CD4-positive, alpha-beta T cell treated with Interferon gamma for 1 hour (primary cell): ENCODE measurements at places on chromosomes 7 and 10.

- no peak for DNase-seq
Observed at GRCh38 chr10:16986082-16986405, 143.6 kb downstream of the CUBN start.

- no peak for DNase-seq
Observed at GRCh38 chr7:100154651-100155491, 3.7 kb downstream of the TRAPPC14 start.

DNA sequence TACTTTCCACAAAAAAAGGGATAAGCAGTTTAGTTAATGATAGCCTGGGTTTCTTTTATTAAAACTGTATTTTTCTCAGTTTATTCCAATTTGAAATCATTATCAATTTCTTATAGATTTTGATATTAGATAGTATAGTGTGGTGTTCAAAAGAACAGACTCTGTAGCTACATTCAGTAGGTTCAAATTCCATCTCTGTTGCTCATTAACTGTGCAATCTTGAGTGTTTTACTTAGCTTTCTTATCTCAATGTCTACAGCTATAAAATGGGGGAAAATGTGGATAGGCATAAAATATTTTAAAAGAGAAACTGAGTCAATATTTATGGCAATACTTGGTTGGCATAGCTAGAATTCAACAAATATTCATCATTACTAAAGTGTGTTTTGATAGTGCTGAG lies 86.9 kb upstream of the SEMA3A start:
- DNase-seq = no peak

DNA sequence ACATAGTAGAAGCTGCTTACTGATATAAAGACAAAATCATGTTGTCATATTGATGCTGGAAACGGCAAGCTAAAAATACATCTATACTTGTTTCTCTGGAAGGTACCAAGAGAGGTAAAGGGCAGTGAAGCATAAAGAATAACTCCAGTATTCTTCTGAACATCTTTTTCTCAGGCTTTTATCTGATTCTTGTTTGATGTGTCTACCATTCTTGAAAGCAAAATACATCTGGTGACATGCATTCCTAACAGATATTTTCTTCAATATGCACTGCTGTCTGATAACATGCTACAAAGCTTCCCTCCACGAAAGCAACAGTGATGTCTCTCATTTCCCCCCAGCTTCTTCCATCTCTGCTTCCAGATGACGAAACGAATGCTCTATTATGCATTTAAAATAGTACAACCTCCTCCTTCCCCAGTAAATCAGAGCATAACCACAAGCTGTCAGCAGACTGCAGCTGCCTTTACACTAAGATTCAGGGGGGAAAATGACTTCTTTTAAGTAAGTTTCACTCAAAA lies 100.8 kb downstream of the ARHGAP21 start:
- no peak for DNase-seq

DNA sequence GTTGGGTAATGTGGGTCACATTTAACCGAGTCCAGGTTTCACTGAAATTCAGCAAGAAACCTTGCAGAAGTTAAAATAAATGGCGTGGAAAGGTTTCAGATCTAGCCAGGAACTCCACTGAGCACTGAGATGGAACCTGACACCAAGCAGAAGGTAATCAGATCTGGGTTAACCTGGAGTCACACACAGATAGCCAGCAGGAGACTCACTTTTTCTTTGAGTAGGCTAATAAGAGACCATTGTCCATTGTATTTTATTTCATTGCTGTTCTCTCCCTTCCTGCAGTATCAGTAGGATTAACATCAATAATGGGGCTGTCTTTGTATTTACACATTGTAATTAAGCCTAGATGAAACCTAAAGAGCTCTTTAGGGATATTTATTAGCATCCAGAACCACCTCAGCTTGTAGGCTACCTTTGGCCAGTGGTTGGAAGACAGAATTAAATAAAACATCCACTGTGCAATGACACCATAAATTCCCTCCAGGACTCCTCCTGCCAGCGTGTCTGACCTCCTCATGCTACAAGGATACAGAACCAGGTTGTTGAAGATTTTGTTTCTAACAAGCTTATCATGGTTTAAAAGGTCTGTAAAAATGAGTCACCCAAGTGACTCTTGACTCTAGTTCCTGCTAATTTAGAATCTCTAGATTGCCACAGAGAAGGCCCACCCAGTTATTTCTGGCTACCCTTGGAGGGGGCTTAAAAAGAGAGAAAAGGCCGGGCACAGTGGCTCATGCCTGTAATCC lies 151.1 kb downstream of the SORCS1 start:
- no peak for DNase-seq

GRCh38 chr10:104509981-104510380 lies 131.1 kb upstream of the SORCS3 start:
- no peak for DNase-seq

- no peak for DNase-seq
Observed at GRCh38 chr10:69220041-69220451, at the start of gene HKDC1. TSS of gene HKDC1 (plus strand) at chr10:69220332. CDS start at chr10:69220436, 104 bp downstream.

GRCh38 chr10:78524941-78525340 lies 491.3 kb downstream of the RPS24 start:
- DNase-seq = no peak

- no peak for DNase-seq
Observed at GRCh38 chr7:38512704-38513103, 118.5 kb downstream of the AMPH start.

DNA sequence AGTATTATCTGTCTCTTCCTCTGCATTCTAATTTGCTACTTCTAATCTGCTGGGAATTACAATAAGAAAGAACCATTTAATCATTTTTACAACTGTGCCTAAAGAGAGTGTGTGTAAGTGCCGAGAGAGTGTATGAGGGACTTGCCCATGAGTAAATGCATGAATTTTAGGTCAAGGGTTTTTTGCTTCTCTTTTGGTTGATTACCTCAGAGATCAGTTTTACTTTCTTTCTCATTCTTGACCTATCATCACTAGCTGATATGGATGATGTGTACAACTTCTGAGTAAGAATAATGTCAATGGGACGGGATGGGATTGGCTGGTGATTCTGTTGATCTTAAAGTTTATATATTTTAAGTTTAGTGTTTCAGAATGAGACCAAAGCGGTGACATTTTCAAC lies 47.8 kb downstream of the IKZF1 start:
- DNase-seq = no peak

DNA sequence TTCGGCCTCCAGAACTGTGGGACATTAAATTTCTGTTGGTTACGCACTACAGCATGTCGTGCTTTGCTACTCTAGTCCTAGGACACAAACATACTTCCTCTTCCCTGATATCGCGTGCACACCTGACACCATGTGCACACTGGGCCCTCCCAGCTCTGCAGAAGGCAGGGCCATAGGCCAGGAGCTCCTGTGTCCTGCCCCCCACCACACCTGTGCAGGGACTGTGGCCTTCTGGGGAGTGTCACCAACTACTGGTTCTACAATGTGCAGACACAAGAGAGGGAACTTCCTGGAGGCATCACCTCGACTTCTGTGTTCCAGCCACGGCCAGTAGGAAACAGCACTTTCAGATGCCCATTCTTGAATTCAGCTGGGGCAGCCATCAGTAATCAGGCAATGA lies 646.4 kb upstream of the MGMT start:
- no peak for DNase-seq

DNA sequence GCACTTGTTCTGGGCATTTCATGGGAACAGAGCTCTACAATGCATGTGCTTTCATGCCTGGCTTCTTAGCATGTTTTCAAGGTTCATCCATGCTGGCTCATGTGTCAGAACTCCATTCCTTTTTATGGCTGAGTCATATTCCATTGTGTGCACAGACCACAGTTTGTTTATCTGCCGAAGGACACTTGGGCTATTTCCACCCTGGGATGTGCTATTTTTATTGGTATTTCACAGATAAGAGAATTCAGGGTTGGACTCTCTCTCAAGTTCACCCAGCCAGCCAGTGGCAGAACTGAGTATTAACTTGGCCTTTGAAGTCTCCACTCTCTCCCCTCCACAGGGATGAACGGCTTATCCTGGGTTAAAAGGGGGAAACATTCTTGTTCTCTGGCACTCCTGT lies 190.7 kb upstream of the GPR26 start:
- DNase-seq = no peak

- DNase-seq = no peak
Observed at GRCh38 chr10:78361031-78361430, 327.4 kb downstream of the RPS24 start.

DNA sequence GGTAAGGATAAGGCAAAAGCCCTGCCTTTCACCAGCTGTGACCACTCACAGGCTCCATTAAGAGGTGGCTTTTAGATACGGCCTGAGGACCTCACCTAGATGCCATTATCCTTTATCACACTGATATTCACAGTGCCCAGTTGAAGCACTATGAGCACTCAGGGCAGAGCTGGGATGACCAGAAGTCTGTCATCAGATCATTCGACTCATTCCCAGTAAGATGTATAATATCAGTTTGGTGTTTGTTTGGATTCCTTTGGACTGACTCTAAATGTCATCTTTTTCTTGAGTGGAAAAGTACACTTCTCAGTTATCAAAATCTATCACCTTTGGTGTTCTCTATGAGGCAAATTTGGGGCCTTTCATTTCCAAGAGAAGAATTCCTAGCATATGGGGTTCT lies 18.7 kb downstream of the CCDC136 start:
- no peak for DNase-seq

DNA sequence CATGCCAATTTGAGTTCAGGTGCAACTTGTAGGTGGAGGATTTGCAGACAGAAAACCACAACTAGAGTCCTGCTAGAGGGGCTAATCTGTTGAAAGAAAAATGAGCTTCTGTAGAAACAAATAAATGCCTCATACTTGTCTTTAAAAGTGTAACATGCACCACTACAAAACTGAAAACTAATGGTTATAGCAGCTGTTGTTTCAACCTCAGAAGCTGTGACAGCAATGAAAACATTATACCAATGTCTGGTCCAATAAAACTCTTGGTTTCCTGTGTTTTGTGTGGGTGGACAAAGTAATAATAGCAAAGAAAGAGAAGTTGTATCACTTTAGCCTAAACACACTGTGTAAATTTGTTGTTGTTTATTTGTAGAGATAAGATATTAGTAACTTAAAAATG lies 3.4 kb upstream of the PPP1R9A start:
- no peak for DNase-seq

- DNase-seq = no peak
Observed at GRCh38 chr10:42755028-42755451, 27.6 kb upstream of the BMS1 start.

DNA sequence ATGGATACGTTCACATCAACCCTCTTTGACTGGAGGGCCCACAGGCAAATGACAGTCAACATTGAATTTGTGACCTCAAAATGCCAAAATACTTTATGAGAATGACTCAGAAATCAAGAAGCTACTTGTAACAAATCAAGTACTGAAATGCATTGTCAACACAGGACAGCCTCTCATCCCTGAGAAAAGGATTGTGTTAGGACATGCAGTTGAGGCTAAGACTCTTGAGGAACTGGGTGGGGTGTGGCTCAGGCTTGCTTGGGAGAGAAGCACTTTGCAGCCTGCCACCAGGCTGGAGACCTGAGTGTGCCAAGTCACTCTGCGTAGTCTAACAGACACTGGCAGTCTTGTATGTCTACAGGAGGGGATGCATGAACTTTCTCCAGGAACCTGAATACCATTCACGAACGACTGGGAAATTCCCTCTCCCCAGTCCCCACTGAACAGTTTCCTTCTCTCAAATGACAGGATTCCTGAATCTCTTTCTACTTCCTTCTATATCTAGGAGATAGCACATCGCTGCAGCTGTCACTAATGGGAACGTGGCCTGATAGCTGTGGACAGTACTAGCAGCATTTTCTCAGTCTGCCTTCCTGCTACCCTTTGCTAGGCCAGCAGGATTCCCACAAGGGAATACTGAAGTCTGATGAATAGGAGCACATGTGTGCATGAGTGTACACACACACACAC lies 3.3 kb upstream of the SMO start:
- no peak for DNase-seq

GRCh38 chr7:72316148-72316547 lies 96.0 kb downstream of the CALN1 start:
- no peak for DNase-seq

GRCh38 chr7:17497136-17497535 lies 198.7 kb downstream of the AHR start:
- no peak for DNase-seq

DNA sequence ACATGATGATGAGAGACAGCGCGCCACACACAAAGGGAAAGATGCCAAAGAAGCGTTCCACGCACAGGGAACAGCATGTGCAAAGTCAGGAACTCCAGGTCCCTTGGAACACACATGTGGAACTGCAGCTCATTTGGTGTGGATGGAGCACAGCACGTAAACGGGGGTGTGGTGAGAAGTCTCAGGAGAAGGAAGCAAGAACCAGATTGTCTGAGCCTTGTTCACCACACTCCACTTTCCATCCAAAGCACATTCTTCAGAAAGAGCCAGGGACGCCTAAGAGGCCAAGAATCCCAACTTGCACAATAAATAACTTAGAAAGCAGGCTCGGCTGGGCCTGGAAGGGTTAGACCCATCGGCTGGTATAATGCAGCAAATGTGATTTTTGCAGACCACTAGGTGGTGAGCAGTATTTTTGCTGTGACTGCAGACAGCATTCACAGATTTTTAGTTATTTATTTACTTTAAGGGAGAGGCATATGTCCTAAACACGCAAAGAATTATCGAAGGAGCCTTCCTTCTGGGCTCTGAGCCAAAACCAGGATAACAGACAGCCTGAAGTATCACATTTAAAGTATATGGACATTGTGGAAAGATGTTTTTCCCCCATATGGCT lies 27.9 kb upstream of the ASCC1 start:
- DNase-seq = no peak

DNA sequence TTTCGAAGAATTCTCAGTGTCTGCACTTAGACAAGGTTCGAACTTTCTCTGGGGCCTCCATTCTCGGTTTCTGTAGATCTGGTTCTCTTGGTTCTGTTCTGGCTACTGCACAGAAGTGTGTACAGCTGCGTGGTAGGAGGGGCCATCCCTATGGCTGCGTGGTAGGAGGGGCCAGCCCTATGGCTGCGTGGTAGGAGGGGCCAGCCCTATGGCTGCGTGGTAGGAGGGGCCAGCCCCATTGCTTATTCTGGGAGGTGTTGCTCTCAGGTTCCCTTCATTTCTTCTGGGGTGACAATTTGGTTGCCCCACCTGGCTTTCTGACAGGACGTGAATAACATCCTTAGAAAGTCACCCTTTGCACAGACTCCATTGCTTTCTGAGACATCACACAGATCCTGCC lies 65.2 kb upstream of the CHST15 start:
- no peak for DNase-seq

DNA sequence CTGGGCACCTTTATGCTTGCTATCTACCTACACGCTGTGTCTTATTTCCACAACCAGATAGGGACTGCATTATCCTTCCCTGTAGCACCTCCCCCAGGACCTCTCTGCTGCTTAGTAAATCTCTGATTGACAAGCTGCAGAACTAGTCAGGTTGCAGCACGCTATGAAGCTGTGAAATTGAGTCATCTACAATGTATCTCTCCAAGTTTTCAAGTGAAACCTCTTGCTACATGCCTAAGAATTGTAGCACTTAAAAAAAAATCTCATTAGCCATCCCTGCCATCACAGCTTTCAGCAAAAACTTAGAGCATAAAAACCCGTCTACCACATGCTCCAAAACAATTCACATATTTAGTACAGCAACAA lies 69.7 kb upstream of the FGFR2 start:
- no peak for DNase-seq
